ENCODE measurements at places on chromosomes 4 and X.

DNA sequence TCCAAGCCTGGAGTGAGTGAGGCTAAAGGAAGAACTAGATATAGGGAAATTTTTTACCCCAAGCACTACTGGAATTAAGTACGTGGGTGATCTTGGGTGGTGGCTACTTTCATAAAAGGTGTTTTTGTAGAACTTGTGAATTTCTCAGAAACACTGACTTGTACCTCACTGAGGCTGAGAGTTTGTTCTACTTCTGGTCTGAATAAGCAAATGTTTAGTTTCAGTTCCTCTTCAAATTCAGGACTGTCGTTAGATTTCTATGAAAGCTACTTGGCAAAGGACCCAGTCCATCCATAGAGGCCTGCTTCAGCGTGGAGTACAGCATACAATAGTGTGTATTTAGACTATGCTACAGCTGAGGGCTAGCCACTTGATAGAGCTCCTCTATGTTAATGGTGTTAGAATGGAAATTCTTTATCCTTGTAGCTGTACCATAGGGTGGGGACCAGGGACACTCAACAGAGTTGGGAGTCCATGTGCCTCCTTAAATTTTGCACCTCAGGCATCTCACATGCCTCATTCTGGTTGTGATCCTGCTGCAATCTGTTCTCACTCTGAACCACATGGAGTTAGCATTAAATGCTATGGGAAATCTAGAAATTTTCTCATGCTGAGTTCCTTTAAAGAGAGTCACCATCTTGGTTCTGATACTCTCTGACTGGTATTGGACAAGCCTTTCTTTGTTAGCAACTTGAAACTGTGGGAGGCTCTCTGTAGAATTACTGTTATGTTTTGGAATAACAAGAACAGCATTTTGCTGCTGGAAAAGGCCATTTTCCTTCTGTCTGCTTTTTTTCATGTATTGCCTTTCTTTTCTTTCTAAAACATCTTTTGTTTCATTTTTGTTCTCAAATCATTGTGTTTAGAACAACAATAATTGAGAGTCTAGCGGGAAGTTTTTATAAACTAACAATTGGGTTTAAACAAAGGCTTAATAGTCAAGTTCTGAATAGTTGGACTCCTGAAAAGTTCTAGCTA lies 86.8 kb downstream of the PDGFRA start:
- no peak for DNase-seq

- DNase-seq = no peak
These were observed 61.2 kb downstream of the POU4F2 start for GRCh38 chr4:146699910-146700309.

DNA sequence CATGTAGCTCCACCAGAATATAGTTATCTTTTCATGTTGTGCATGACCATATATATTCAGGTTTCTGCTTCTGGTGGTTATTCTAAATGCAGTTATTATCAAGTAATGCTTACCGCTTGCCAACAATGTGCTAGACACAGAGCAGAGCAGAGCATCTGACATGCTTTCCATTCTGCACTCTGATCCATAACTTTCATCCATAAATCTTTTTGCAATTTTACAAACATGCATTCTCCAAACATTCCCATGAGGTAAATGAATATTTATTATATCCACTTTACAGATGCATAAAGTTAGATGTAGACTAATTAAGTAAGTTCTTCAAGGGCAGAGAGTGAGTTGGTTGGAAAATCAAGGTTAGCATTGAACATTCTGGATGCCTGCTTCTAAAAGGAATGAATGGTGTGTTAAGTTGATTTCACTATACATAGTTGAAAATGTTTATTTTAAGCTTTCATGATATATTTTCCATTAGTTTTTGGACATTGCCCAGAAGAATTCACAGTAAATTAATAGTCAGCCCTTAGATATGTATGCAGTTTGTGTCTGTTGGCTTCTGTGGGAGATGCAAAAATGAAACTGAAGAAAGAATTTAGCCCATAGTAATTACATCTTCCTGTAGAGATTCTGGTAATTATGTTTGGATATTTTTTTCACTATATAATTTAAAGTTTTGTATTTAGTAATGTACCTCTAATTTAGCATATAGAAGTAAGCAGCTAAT lies 867.8 kb downstream of the CCSER1 start:
- DNase-seq = no peak

DNA sequence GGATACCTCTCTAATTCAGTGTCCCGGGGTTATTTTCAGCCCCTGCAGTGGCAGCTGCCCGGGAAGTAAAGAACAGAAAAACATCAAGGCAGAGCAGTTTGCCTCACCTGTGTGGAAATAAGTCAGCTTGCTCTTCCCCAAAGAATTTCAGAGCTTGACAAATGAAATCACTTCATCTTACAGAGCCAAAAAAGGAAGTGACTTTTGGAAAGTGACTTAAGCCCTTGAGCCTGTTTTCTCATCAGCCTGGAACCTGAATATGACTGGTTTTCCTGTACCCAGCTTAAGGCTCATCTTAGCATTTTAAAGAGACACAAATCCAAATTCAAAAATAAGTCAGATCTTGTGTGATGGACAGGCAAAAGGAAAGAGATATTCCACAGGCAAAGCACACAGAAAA lies 211.6 kb downstream of the RCHY1 start:
- DNase-seq = no peak

GRCh38 chrX:107154787-107155620 lies 36.4 kb upstream of the RBM41 start:
- DNase-seq = peak; percentile 3

- no peak for DNase-seq
These were observed 204.0 kb downstream of the SCFD2 start for GRCh38 chr4:53161787-53162433.

GRCh38 chr4:140315438-140315837 lies 58.0 kb upstream of the SCOC start:
- DNase-seq = no peak

DNA sequence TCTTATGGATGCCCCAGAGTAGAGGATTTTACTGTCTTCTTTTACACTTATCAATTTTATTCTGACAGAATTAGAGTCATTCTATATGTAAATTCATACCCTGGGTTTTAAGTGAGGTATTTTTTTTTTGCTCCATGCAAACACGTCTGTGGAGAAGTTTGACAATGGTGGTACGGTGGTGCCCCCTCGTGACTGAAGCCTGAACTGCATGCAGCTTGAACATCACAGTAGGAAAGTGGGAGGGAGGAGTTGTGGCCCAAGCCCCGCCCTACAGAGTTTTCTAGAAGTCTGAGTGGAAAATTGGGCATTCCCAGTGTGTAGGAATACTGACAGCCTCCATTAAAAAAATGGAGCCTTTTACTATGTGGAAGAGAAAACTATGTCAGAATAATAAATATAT lies 73.3 kb upstream of the RAB40AL start:
- peak; percentile 52 for DNase-seq

DNA sequence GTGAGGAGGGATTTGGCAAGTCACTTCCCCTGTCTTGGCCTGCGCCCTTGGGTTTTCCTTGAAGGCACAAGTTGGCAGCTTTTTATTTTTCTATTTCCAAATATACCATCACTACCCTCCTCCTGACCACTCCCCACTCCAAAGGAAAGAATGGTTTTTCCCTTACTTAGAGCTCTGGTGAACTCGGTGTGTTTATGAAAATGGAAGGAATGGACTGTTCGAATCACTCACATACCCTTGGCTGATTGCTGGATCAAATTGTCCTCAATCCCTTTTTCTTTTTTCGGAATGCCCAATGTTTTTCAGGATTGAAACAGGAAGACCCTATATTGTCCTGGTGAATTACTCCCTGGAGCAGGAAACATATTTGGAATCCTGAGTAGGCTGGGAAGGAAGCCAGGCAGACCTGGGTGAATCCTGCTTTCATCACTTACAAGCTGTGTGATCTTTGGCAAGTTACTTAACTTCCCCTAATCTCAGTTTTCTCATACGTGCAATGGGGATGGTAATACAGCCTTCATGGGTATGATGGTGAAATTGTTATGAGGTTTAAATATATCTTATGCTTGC lies 70.7 kb downstream of the RTL5 start:
- no peak for DNase-seq

DNA sequence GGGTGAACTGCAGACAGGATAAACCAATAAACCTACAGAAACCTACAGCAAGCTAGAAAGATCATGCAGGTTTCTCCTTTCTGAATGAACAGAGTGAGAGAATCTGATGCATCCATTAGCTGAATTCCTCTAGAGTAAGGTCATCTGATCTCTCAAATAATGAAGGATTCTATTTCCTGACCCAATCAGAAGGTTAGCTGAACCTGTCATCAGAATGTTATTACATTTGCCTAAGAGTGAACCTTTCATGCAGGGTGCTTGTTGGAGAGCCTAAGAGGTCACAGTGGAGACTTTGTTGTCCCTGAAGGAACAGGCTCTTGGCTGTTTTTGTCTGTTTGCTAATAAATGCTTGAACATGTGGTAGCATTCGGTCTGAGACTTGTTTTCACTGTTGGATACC lies 24.0 kb downstream of the MEPE start:
- DNase-seq = no peak

DNA sequence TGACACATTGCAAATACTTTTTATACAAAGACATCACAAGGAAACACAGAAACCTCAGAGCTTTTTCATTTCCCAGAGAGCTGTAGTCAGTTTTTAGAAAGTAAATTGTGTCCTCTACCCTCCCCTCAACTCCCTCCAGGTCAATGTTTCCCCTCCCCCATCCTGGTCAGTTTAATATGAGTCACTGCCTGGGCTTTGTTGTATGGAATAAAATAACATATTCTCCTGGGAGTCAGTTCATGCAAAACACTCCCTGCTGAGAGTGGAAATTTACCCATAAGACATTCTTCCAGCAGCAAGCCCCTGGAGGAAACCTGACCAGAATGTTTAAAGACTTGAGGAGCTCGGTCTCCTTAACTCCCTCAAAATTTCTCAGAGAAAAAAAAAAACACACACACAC lies 270.1 kb upstream of the LDB2 start:
- peak; percentile 82 for DNase-seq

DNA sequence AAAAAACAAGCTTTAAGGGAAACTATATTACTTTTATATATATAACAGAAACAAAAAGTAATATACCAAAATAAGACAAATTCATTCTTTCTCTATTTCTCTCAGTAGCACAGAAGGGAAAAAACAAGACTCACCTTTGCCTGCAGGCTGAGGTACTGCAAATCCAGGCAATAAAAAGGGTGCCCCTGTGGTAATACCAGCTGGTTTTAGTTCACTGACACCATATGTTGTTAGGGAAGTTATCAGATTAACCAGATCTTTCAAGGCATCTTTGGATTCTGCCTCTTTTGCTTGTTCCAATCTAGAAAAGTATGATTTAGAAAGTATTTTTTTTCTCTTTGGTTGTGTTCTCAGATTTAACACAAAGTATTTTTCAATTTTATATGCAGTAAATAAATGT lies 139.8 kb downstream of the WDFY3 start:
- no peak for DNase-seq

- DNase-seq = no peak
These were observed 29.0 kb downstream of the NOP14 start for GRCh38 chr4:2934077-2934812.

- DNase-seq = no peak
These were observed 36.8 kb downstream of the BCOR start for GRCh38 chrX:40061005-40061404.

DNA sequence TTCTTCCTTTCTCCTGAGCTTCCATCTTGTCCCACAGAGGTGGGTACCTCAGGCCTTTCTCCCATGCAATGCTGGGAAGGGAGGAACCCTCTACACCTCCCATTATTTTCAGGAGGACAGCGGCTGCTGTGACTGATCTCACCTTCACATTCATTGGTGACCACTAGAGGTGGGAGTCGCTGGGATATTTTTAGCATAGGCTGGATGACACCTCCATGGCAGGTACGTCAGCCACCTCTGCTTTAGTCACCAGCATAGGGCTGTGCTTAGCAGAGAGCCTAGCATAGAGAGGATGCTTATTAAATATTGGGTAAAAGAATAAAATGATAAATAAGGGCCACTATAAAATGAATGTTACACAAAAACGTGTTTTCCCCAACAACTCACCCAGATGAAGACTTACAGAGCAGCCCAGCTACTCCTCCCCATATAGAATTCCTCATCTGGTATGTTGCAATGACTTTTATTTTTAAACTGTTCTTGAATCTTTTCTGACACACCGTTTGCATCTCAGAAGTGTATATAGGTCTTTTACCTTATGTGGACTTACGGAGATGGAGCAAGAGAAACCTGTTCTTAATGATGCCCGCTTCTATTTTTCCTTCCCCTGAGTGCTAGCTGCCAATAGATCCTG lies 60.9 kb upstream of the SORBS2 start:
- no peak for DNase-seq

DNA sequence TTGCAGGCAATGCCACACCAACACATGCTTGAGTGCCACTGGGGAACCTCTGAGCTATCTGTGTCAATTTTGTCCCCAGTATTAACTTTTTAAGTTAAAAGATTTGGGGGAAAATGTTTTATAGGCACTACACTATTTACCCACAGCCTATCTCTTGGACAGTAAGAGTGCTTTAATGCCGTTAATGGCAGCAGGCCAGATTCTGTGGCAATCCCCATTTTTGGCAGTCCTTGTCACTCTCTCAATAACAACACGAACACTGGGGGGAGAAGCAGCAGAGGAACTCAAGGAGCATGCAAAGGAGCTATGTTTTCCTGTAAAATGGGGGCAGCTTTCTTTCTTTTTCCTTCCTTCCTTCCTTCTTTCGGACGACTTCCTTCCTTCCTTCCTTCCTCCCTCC lies 168.6 kb downstream of the NSUN7 start:
- no peak for DNase-seq

DNA sequence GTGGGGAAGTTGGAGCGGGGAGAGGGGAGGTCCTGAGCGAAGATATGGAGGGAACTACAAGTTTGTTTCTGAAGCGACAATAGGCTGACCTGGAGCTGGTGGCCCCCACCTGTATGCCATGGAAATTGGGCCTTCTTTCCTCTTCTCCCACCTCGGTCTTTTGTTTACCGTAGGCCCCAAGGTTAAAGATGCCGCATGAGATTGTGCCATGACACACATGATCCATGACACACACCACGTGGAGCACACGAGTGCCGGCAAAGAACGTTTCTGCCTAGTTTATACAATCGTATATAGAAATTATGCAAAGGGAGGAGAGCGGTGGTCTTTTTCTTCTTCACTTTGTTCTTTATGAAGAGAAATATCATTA lies 408 bp downstream of the TMEM33 start:
- DNase-seq = no peak

GRCh38 chr4:114598191-114599121 lies at the start of gene UGT8:
Gene UGT8, plus strand, starts transcription at chr4:114598807. Its CDS starts 24,074 bp downstream, at chr4:114622881.
- DNase-seq = no peak

DNA sequence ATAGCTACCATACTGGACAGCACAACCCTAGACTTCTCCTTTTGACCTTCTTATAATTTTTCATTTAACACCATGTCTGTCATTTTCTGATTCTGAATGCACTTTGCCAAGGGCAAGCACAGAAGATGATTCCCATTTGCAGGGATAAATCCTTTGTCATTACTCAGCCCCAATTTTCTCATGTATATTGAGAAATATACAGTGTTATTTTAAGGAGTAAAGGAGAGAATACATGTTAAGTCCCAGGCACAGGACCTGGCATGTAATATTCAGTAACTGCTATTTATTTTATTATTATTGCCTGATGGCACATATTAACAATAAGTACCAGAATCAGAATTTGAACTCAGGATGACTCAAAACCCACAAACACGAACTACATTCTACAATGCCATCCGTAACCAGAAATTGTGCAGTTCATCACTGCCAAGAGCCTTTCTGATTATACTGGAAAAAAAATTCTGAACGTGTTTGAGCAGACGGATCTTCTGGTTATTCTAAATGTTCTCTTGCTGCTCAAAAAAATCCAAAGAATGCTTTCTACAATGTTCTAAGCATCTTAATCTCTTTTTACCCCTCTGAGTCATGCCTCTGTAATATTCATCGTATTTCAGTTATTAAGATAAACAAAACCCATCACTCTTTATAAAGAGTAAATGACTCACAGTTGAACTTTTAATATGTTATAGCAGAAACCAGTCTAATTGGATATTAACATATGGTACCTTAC lies 170.0 kb downstream of the MID1 start:
- no peak for DNase-seq
